ENCODE measurements at places on chromosomes 3 and 15.

- no peak for DNase-seq
Observed at GRCh38 chr3:11381141-11381540, 108.9 kb downstream of the ATG7 start.

DNA sequence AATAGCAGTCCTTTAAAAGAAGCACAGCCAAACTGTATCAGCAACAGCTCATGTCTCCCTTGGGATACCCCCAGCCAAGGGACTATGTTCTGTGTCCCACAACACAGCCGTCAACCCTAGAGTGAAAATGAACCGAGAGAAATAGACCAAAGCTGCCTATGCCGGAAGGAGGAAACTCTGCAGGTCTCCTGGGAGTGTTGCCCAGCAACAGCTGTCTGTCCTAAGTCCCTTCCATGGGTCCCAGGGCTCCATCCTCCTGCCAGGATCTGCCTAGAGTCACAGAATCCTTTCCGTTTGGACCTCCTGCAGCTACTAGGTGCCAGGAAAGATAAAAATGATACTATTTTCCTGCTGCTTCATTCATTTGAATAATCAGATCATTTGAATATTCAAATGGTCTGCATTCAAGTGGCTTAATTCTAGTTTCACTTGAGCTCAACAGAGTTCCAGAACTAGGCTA lies 53.1 kb downstream of the TRANK1 start:
- DNase-seq, result no peak

GRCh38 chr3:126364731-126365301 lies 7.6 kb upstream of the KLF15 start:
- DNase-seq, result no peak

DNA sequence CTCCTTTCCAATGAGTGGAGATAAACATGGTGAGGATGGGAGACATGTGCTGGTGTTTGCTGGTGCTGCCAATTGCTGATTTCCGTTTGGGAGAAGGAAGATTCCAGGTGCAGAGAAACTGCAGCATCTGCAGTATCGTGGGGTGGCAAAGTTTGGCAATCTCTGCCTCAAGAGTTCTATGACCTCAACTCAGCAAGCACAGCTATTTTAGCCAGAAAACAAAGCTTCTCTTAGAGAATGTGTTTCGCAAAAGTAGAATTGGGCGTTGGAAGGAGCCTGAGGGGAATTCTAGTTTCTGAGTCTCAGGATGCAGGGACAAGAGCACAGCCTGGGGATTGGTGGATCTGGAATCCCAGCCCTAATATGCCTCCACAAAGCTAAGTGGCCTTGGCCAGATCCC lies 18.2 kb upstream of the SHC4 start:
- DNase-seq, result no peak

DNA sequence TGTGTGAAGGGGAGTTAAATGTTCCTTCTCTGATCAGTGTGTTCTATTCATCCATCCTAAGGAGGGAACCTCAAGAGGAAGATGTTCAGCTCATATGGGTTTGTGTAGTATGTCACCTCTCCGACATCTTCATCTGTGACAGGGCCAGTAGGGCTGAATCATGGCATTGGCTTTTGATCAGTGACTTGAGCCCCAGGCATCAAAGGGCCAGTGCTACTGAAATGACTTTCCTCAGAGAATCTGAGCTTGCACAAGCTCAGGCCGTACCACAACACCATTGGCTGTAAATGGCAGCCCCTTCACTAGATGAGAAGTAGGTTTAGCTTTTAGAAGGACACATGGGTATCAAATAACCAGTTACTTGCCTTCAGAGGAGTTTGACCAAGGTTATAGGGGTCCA lies 183.2 kb upstream of the NR2E3 start:
- DNase-seq, result no peak

DNA sequence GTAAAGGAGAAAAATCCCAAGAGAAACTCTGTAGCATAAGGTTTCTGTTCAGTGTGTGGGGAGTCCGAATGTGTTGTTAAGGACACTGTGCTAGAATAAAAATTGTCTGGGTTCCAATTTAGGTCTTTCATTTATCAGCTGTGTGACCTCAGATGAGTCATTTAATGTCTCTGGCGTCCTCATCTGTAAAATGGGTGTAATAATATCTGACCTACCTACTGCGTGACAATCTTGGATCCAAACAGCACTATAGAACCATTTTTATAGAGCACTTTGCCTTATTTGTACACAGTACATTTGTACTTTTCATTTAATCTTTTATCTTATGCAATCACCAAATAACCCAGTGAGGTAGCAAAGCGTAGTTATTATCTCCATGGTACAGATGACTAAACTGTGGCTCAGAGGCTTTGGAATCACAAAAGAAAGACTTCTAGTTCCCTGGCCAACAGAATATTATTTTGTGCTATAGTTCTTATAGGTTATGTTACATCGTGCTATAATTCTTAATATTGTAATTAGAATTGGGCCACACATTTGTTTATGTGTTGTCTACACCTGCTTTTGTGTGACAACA lies 46.6 kb upstream of the TNIK start:
- no peak for DNase-seq

GRCh38 chr3:175267121-175267531 lies 408.0 kb downstream of the NAALADL2 start:
- DNase-seq, result peak; percentile 73

GRCh38 chr3:29345516-29346300 lies 64.8 kb downstream of the RBMS3 start:
- DNase-seq, result no peak
